ENCODE measurements at places on chromosomes 6 and 20. TPM values are rescaled to one million over a fixed set of nuclear protein-coding genes. Genes with fewer than 3 reads are reported as not detected.

GRCh38 chr6:43196337-43196736 is 14.3 kb downstream of the CUL9 start:
- H3K27me3 ChIP-seq = no peaks in the 10 kb centered on the region
- no peak overlapping the region for H3K4me3 ChIP-seq
- no peak overlapping the region for H3K27ac ChIP-seq
- H3K36me3 ChIP-seq = peaks cover 30% of the 10 kb centered on the region

GRCh38 chr6:144285548-144285797 is 338 bp downstream of the UTRN start:
- H3K4me1 ChIP-seq = peaks cover 10% of the 10 kb centered on the region
- H3K4me3 ChIP-seq = peak overlapping the region; percentile 92
- no peaks in the 10 kb centered on the region for H3K36me3 ChIP-seq
- DNase-seq = no peak

DNA sequence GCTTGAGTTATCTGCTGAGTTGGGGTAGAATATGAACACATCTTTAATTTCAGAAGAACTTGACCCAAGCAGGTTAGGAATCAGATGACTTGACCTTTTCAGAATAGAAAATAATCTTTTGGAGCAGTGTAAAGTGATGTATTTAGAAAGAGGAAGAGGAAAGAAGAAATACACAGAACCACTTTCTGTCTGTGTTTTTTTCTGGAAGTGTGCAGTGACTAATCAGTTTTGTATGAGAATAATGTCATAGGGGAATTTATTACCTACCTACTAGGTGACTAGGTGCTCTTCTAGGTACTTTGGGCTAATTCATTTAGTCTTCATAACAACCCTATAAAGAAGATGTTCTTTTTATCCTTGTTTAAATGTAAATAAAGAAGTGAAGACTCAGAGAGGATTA is 3.0 kb downstream of the PPP1R14C start:
- peak overlapping the region; percentile 88 for H3K27ac ChIP-seq
- H3K4me1 ChIP-seq = peaks cover 46% of the 10 kb centered on the region
- no peaks in the 10 kb centered on the region for H3K27me3 ChIP-seq

GRCh38 chr6:27518881-27519795 is 46.2 kb upstream of the ZNF184 start:
- no peak for DNase-seq
- H3K36me3 ChIP-seq = no peaks in the 10 kb centered on the region
- H3K27ac ChIP-seq = peak overlapping the region; percentile 75
- H3K27me3 ChIP-seq = peaks cover 21% of the 10 kb centered on the region

GRCh38 chr6:85135376-85136094 is 314.3 kb upstream of the NT5E start:
- no peaks in the 10 kb centered on the region for H3K27me3 ChIP-seq
- DNase-seq = no peak
- H3K36me3 ChIP-seq = no peaks in the 10 kb centered on the region
- no peak overlapping the region for H3K27ac ChIP-seq

DNA sequence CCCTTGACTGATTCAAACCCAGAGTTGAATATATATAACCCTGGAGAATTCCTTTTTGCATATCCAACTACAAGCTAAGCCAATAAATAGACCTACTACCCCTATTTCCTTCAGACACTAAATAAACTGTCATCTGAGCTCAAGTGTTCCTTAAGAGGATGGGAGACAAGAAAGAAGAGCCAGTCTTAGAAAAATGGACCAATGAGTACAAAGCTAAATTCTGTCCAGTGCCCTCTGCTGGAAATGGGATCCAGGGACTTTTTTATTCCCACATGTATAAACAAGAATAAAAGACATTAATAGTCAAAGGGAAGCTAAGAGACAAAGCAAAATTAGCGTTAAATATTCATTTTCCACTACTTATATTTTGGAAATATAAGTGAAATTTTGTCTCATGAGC is 4.8 kb downstream of the PPP1R10 start:
- no peak for DNase-seq
- H3K36me3 ChIP-seq = peaks cover 41% of the 10 kb centered on the region
- no peak overlapping the region for H3K4me3 ChIP-seq

- peak; percentile 40 for DNase-seq
- H3K4me3 ChIP-seq = peak overlapping the region; percentile 80
- H3K4me1 ChIP-seq = peaks cover 23% of the 10 kb centered on the region
- H3K27ac ChIP-seq = peak overlapping the region; percentile 95
These were observed 1.2 kb downstream of the STK35 start for GRCh38 chr20:2102585-2103460.

GRCh38 chr6:139979021-139979725 is 604.7 kb upstream of the CITED2 start:
- no peaks in the 10 kb centered on the region for H3K36me3 ChIP-seq
- peaks cover 25% of the 10 kb centered on the region for H3K4me1 ChIP-seq
- no peak overlapping the region for H3K4me3 ChIP-seq
- H3K27me3 ChIP-seq = no peaks in the 10 kb centered on the region
- DNase-seq = no peak

- peaks cover 6% of the 10 kb centered on the region for H3K4me1 ChIP-seq
- H3K27ac ChIP-seq = no peak overlapping the region
- no peak overlapping the region for H3K4me3 ChIP-seq
- no peak for DNase-seq
- H3K27me3 ChIP-seq = no peaks in the 10 kb centered on the region
These were observed 898.2 kb downstream of the KIF16B start for GRCh38 chr20:15675061-15675514.

DNA sequence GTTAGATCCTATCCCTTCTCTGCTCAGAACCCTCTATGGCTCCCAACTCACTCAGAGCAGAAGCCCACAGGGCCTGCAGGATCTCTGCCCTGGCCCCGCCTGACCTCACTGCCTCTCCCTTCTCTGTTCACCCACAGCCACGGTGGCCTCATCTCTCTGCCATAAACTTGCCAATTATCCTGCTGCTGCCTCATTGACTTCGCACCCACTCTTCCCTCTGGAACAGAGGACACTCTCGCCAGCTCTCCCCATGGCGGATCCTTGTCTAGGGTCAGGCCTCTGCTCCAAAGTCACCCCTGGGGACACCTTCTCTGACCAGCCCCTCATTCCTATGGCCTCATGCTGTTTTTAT is 86.4 kb downstream of the CEBPB start:
- H3K27me3 ChIP-seq = peaks cover 8% of the 10 kb centered on the region
- no peak overlapping the region for H3K4me3 ChIP-seq
- H3K36me3 ChIP-seq = no peaks in the 10 kb centered on the region
- H3K4me1 ChIP-seq = peaks cover 7% of the 10 kb centered on the region

DNA sequence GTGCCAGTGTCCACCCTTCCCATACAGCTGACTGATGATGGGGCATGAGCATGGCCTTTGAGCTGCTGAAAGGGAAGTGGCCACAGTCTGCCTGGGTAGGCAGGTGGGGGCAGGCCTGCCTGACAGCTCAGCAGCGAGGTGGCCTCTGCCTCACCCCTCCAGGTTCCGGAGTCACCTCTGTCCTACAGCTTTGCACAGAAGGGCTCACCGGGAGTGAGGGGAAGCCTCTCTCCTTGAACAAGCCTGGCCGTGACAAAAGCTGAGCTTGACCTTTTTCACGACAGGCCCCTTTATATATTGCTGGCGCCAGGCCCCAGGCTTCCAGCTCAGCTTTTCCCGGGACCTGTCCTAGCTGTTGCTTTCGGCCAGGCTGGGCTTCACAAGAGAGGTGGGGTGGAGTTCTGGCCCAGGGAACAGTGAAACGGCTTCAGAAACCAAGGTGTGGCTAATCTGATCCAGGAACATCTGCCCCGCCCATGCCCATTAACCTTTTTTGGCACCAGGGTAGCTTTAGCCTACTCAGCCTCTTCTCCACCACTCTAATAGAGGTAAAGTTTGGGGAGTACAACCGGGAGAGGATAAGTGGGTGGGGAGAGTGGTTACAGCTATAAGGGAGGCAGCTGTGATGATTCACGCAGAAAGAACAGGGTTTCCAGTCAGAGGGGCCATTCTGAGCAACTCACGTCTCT is 42.9 kb downstream of the C6orf132 start:
- H3K4me1 ChIP-seq = peaks cover 36% of the 10 kb centered on the region
- H3K27me3 ChIP-seq = no peaks in the 10 kb centered on the region
- peak overlapping the region; percentile 91 for H3K27ac ChIP-seq
- no peak overlapping the region for H3K4me3 ChIP-seq

GRCh38 chr6:11350294-11350693 is 117.8 kb upstream of the NEDD9 start:
- peaks cover 19% of the 10 kb centered on the region for H3K4me1 ChIP-seq
- no peaks in the 10 kb centered on the region for H3K27me3 ChIP-seq
- H3K4me3 ChIP-seq = no peak overlapping the region
- no peak overlapping the region for H3K27ac ChIP-seq
- H3K36me3 ChIP-seq = no peaks in the 10 kb centered on the region

DNA sequence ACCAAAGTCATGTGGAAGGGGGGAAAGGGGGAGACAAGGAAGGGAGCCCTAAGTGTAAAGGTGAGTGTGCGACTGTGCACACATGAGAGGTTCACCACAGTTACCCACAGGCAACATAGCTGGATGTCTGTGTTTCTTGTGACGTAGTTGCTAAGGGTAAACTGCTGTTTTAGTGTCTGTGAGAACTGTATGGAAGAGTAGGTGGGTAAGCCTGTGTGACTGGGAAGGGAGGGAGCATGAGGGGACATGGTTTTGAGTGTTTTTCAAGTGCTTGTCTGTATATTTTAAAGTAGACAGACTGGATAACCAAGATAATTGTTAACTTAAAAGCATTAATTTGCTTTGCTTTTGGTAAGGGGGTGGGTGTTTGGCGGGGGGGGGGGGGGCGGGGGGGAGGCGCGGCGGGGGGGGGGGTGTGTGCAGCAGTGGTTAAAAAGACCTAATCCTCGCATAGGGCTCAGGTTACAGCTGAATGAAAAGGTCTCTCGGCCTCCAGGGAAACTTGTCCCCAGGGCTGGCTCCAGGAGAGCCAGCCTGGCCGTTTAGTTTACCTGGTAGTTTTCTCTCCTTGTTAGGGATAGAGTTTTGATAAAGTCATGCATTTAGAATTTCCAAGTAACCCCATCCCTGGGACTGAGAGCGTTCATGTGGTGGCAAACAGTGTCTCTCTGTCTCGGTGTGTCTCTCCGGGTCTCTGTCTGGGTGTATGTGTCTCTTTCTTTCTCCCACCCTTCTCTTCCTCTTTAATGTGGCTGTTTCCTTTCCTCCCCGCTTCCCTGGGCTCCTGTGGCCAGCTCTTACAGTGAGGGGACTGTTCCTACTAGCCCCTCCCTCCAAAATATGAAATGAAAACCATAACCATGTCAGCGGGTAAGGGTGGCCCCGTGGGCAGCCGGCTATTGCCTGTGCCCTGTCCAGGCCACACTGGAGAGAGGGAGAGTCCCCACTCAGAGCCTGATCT is 3.4 kb downstream of the SCUBE3 start:
- peaks cover 3% of the 10 kb centered on the region for H3K4me1 ChIP-seq
- H3K36me3 ChIP-seq = no peaks in the 10 kb centered on the region
- DNase-seq = no peak
- no peak overlapping the region for H3K27ac ChIP-seq
- H3K27me3 ChIP-seq = peaks cover 57% of the 10 kb centered on the region

DNA sequence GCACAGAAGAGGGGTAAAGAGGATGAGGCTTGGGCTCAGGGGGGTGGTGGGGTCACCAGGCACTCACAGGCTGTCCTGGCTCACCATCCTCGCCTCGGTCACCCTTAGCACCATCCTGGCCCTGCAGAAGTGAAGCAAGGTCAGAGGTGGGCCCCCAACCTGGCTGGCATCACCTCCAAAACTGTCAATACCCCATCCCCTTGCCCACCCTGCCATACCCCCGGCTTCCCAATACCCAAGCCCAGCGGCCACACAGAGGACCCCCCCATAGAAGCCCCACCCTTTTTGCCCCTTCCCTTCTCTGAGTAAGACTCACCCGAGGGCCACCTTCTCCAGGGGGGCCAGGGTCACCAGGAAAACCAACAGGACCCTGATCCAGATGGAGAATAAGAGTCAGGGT is 23.6 kb downstream of the COL11A2 start:
- H3K4me1 ChIP-seq = no peaks in the 10 kb centered on the region
- no peak overlapping the region for H3K4me3 ChIP-seq
- H3K36me3 ChIP-seq = no peaks in the 10 kb centered on the region
- H3K27me3 ChIP-seq = peaks cover 7% of the 10 kb centered on the region

DNA sequence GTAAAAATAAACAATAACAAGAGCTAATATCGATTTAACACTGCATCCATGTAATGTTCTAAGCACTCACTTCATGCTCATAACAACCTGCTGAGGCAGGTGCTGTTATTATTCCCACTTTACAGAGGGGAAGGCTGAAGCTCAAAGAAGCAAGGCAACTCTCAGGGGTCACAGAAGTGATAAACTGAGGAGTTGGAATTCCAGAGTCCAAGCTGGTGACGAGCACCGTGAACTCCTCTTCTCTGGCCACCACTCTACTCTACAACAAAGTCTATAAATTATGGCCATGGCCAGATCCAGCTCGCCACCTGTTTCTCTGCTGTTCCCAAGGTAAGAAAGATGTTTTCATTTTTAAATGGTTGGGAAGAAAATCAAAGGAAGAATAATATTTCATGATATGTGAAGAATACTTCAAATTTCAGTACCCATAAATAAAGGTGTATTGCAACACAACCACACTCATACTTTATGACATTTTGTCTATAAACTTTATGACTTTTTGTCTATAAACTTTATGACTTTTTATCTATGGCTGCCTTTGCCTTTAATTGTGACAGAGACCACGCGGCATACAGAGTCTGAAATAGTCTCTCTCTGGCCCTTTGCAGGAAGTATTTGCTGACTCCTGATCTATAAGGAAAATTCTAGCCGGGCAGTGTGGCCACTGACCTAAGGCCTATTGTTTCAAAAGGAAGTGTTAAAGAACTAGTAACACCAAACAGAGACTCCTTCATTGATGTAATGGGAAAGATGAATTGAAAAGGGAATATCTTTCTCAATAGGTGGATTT is 113.2 kb upstream of the KCNG1 start:
- no peaks in the 10 kb centered on the region for H3K36me3 ChIP-seq
- peaks cover 4% of the 10 kb centered on the region for H3K27me3 ChIP-seq
- DNase-seq = no peak
- no peak overlapping the region for H3K27ac ChIP-seq

GRCh38 chr6:71292001-71292400 is 3.4 kb downstream of the OGFRL1 start:
- no peak overlapping the region for H3K27ac ChIP-seq
- peaks cover 8% of the 10 kb centered on the region for H3K36me3 ChIP-seq
- no peak overlapping the region for H3K4me3 ChIP-seq
- no peak for DNase-seq
- no peaks in the 10 kb centered on the region for H3K27me3 ChIP-seq

The C4B gene
- polyA plus RNA-seq = 1.8 TPM

The SLC44A4 gene
- 0.06 TPM for polyA plus RNA-seq

The C20orf173 gene
- polyA plus RNA-seq = not detected

The CAP2 gene
- 11.0 TPM for polyA plus RNA-seq

The OXT gene
- not detected for polyA plus RNA-seq

The LIN28B gene
- polyA plus RNA-seq = not detected

The MLIP gene
- 0.87 TPM for polyA plus RNA-seq

All from keratinocyte (primary cell).